KBM-7 (cell line): ENCODE measurements at places on chromosomes 2 and 18.
A peak's percentile ranks its signal among the peaks of the same experiment; 100 is the strongest.

- no peak for DNase-seq
These were observed 113.7 kb upstream of the SPRED2 start for GRCh38 chr2:65545837-65546805.

GRCh38 chr2:31228717-31229116 lies 5.2 kb upstream of the EHD3 start:
- DNase-seq, result no peak

GRCh38 chr2:155250800-155251199 lies 552.3 kb downstream of the KCNJ3 start:
- DNase-seq, result peak; percentile 11

DNA sequence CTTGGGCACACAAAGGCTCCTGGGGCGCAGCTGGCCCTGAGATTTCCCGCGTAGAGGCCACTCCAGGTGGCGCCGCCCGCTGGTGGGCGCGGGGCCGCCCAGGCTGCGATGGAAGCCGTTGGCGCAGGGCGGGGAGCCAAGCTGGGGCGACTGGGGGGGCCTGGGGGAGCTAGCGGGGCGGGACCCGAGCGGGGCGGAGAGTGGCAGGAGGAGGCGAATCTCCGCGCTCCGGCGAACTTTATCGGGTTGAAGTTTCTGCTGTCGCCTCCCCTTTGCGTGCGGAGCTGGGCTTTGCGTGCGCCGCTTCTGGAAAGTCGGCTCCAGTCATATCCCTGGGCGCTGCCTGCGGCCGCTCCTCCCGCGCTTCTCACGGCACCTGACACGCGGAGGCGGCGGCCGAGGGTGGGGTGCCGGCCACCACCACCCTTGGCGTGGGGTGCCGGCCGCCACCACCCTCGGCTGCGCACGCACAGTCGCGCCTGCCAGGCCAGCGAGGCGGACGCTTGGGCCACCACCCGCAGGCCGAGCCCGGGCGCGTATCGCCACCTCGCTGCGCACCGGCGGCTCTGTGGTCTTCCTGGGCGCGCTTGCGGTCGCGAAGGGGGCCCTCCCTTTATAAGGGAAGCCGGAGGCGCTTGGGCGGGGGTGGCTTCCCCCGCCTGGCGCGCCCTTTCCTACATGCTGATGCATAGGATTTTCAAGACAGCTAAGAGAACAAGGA lies 919 bp upstream of the CYP1B1 start:
- DNase-seq, result peak; percentile 91

GRCh38 chr2:215003001-215003400 lies 135.4 kb downstream of the ABCA12 start:
- no peak for DNase-seq

- peak; percentile 87 for DNase-seq
These were observed 8.4 kb upstream of the NMI start for GRCh38 chr2:151297882-151298281.

DNA sequence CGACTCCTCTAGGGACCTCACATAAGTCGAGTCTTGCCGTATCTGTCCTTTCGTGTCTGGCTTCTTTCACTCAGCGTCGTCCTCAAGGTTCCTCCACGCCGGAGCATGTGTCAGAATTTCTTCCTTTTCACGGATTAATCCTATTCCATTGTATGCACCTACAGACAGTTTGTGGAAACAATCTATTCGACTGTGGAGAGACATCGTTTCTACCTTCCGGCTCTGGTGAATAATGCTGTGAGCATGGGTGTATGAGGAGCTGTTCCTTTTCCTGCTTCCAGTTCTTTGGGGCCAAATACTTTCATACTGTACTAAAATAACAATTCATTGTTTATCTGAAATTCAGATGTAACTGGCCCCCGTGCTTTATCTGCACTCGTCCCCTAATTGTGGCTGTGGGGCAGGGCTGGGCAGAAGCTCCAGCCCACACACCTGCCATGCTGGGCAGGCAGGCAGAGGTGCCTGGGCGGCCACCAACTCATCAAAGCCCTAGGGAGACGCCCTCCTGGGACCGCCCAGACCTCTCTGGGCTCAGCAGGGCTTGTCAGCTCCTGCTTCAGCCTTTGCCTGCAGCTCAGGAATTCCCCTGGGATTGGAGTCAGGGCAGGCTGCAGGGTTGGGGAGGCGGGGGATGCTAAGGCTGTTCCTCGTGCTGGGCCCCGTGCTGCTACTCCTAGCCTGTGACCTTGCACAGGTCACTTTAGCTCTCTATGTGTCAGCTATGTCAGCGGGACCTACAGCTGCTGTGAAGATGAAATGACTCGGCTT lies 14.5 kb downstream of the GPC1 start:
- DNase-seq, result no peak
